ENCODE measurements at places on chromosomes 2 and 18.

- DNase-seq: peak; percentile 33
Observed at GRCh38 chr2:99430614-99431291, 59.1 kb downstream of the REV1 start.

DNA sequence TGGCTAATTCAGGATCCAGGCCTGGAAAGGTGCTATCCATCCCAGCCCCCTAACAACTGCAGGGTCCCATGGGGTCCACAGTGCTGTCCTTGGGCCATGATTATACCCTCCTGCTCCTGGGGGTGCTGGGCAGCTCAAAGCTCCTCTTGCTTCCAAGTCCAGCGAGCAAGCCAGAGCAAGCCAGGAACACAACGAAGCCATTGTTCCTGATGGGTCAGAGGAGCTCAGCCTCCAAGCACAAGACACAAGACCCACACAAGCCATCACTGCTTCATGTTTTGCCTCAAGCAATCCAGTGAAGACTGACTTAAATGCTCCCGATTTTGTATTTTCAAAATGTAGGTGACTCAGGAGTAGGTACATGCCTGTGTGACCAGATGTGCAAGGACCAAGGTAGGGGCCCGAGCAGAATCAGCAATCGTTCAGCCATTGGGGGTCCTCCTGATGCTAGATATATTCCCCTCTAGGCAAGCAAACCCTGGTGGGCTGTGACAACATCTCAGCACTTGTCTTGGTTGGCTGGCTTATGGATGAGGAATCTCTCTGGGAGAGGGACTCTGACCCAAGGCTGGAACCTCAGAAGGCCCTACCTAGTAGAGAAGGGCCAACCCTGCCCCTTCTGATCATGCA is 90.8 kb downstream of the EPAS1 start:
- DNase-seq: no peak

- DNase-seq: peak; percentile 59
Observed at GRCh38 chr2:48851161-48851560, 95.6 kb upstream of the LHCGR start.

DNA sequence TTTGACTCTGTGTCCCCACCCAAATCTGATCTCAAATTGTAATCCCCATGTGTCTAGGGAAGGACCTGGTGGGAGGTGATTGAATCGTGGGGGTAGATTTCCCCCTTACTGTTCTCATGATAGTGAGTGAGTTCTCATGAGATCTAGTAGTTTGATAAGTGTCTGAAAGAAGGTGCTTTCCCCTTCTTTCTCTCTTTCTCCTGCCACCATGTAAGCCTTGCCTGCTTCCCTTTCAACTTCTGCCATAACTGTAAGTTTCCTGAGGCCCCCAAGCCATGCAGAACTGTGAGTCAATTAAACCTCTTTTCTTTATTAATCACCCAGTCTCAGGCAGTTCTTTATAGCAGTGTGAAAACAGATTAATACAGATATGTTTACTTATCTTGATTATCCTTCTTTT is 266.5 kb upstream of the GYPC start:
- no peak for DNase-seq

- DNase-seq: no peak
Observed at GRCh38 chr2:11515490-11515981, 18.3 kb upstream of the GREB1 start.

- no peak for DNase-seq
Observed at GRCh38 chr18:49917742-49918141, 104.4 kb upstream of the ACAA2 start.

GRCh38 chr2:100234141-100234540 is 88.2 kb downstream of the LONRF2 start:
- peak; percentile 75 for DNase-seq

GRCh38 chr2:88095022-88095421 is 27.4 kb downstream of the SMYD1 start:
- DNase-seq: no peak

- no peak for DNase-seq
Observed at GRCh38 chr2:12061286-12062052, 315.0 kb downstream of the LPIN1 start.

GRCh38 chr2:233331536-233331935 is 22.8 kb upstream of the DGKD start:
- DNase-seq: no peak

GRCh38 chr18:596288-596881 is 403 bp upstream of the CLUL1 start:
- no peak for DNase-seq

DNA sequence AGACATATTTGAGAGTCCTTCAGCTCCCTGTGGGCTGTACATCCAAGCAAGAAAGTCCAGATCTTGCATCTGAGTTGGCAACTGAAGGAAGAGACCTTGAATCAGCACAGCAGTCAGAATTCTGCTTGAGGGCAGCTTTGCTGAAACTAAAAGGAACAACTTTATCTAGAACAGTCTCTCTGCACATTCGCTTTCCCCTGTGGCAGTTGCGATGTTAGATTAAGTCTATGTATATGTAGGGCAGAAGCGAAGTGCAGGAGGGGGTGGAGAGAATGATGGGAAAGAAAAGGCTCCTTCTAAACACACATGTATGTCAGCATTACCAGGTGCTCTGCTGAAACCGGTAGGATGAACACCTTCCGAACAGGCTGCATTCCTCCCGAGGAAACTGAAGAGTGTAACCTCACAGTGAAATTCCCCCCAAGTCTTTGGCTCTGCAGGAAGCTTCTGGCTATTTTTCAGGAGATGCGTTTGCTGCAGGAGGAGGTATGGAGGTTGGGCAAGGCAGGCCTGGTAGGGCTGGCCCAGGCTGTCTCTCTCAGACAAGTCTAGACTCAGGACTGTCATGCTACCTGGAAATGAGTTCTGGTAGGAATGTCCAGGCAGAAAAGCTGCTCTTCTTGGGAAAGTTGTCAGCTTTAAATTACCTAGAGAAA is 70.0 kb upstream of the ATL2 start:
- no peak for DNase-seq

DNA sequence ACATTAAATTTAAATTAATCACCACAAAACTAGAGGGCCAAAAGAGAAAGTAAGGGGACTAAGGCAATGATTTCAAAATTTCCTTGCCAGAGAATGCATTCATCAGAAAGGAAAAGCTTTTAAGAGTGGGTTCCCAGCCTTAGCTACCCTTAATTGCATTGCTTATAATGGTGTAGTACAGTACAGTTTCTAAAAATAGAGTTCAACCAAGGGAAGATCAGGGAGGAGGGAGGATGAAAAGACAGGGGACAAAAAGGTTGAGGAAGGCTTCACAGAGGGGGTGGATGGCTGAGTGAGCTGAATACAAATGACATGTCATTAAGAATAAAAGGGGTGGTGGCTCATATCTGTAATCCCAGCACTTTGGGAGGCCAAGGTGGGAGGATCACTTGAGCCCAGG is 119.9 kb downstream of the RBMS1 start:
- DNase-seq: no peak

DNA sequence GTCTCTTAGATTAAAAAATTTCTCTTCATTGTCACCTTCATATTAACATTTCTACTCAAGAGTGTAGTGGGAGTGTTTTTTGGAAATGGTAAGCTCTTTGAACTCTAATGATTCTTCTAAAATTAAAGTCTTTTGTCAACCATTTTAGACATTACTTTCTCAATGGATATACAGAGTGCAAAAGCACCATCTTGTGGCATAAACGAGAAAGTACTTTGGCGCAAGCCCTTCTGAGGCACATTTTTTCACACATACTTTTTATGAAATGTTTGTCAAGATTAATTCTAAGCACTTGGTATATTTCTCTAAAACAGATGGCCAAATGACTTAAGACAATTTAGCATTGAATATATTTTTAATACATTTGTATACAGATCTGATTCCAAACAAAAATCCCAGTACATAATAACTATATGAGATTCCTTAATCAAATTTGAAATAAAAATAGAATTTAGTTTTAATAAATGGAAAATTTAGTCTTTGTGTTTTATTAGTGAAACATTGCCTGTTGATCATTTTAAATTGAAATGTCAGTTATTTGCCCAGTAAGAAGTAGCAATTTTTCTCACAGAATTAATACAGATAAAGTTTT is 63.3 kb upstream of the GALNT5 start:
- peak; percentile 65 for DNase-seq

DNA sequence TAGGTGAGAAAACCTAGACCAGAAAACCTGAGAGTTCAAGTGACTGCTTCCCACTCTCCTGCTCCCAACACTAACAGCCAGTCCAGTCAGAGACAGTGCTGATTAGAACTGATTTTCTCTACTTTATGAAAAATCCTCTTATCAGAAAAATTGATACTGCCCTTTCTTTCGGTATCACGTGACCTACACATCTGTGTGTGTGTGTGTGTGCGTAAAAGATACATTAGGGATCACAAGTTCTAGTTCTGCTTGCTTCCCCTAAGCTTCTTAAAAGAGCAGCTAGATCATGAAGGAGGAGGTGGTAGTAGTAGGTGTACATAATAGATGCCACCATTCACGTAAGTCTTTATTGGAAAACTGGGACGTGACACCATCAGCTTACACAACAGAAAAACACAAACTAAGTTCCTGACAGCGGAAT is 1.5 kb downstream of the ARL5A start:
- no peak for DNase-seq

DNA sequence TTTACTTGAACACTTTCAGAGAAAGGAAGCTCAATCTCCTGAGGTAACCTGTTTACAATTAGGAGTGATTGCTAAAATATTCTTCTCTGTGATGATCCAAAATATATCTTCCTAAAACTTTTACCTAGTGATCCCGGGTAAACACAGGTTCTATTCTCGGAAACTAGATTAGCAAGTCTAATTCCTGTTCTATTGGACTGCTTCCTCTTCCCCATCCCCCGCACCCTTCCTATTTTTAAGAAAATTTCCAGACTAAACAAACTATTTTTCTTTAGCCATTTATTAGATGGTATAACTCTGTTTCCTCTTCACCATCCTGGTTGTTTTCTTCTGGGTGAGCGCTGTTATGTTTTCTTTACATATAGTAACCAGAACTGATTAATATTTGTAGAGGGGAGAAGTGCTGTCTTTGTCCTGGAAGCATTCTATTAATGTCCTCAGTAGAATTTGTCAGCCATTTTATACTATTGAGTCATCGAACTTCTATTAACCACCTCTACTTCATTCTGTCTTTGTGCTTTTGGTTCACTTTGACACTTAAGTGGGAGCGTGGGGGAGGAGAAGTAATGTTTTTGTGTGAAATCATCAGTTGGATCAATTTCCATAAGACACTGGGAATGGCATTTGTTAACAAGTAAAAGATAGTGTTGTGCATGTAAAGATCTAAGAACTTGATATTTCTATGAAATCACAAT is 31.8 kb downstream of the CREB1 start:
- peak; percentile 28 for DNase-seq

DNA sequence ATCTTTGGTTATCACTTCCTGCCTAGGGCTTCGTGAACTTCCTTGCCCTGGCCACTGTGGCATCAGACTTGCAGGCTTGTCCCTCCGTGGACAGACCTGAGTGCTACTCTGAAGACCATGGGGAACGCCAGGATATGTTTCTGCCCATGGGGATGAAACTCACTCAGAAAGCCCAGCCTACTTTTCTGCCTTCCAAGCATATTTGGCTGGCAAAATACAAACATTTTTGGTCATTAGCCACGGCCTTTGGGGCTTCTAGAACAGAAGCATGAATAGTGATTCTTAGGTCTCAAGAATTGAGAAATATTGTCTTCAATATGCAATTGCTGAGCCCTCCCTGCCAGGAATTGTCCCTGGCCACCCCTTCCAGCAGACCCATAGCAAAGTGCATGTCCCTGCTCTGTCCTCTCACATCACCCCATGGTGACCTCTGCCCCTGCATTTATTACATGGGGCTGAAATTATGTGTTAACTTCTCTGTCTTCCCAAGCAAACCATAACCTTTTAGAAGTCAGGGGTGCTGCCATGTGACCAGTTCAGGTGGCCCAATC is 152.4 kb downstream of the OSR1 start:
- no peak for DNase-seq

GRCh38 chr18:7822435-7823331 is 255.6 kb downstream of the PTPRM start:
- DNase-seq: peak; percentile 40

GRCh38 chr18:67425672-67426071 is 90.8 kb downstream of the DSEL start:
- peak; percentile 95 for DNase-seq

- DNase-seq: peak; percentile 54
Observed at GRCh38 chr2:102005989-102006885, 14.5 kb downstream of the IL1R2 start.

- no peak for DNase-seq
Observed at GRCh38 chr18:23276451-23276850, 141.2 kb downstream of the CABLES1 start.

Data from fibroblast of skin of back (primary cell).